ENCODE measurements at places on chromosomes 1 and 21. TPM values are rescaled to one million over a fixed set of nuclear protein-coding genes. Genes with fewer than 3 reads are reported as not detected.

Gene HRNR
- not detected for total RNA-seq

- no peak for DNase-seq
These were observed 235.4 kb upstream of the LYPLAL1 start for GRCh38 chr1:218938259-218938658.

- no peak for DNase-seq
These were observed 16.0 kb downstream of the TRIM11 start for GRCh38 chr1:228390649-228391048.

GRCh38 chr1:68370101-68370915 is 79.4 kb downstream of the RPE65 start:
- DNase-seq = no peak

GRCh38 chr1:189787201-189787600 is 690.5 kb downstream of the BRINP3 start:
- DNase-seq = no peak

Gene NMNAT1
- 4.4 TPM for total RNA-seq

Gene HFM1
- total RNA-seq = not detected

- DNase-seq = no peak
These were observed 4.3 kb downstream of the IGSF9 start for GRCh38 chr1:159941141-159941540.

Gene PADI1
- total RNA-seq = 1.7 TPM

DNA sequence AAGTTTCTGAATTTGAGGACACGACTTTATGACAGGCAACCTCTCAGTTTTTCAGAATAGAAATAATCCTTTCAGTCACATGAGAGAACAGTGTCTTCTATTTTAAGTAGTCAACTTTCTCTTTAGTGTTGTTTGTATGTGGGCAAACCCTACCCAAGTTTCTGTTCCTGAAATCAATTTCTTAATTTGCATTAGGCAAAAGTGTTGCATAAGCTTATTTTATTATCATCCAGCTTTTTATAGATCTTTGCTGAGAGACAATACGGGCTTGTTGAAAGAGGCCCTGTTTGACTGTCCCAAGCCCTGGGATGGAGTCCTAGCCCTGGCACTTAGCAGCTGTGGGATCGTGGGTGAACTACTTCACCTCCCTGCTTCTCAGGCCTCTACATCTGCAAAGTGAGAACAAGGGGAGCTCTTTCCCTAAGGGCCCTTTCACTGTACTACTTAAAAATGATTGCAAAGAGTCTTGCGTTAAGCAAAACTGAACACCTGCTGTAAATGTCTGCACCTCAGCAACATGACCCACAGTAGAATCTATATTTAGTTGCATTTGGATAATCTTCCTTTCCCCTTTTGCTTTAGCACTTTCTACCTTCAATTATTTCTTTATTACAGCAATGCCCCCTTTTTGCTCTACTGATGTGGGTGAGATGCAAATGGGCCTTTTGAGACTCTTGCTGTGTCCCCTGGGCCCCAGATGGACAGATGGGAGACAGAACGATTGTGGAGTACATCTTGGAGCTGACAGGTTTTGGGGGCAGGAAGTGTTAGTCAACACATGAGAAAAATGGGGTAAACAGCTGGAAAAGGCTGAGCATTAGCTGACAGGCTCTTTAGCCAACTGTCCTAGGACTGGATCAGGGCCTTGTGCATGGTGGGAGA is 41.0 kb upstream of the SCAF4 start:
- DNase-seq = no peak

- peak; percentile 93 for DNase-seq
These were observed 54.5 kb downstream of the PAPPA2 start for GRCh38 chr1:176517484-176517883.

DNA sequence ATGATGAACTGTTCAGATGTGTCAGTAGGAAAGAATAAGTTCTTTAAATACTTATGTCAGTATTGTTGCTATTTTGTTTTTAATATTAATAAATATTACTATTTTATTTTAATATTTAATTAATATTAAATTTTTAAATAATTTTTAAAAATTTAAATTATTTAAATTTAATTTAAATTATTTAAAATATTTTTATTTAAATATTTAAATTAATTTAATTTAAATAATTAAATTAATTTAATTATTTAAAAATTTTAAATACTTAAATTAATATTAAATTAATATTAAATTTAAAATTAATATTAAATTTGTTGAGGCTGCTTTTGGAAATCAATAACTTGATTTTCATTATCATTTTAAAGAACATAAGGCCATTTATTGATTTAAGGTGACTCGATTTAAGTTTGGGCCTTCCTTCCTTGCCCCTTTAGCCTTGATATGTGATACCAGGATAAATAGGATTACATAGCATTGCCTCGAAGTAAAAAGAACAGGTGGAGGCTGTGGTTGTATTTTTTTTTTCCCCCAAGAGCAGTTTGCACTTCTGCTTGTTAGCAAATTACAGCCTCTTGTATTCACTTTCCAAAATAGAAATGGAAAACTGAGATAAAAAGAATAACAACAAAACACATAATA is 915.2 kb downstream of the TTLL7 start:
- DNase-seq = no peak

- no peak for DNase-seq
These were observed 510.3 kb upstream of the TMPRSS15 start for GRCh38 chr21:18913914-18914313.

Gene ADCY10
- total RNA-seq = not detected

Gene OR2AK2
- total RNA-seq = not detected

GRCh38 chr1:34268311-34268954 is 91.7 kb downstream of the C1orf94 start:
- DNase-seq = peak; percentile 95

- no peak for DNase-seq
These were observed 93.0 kb upstream of the SLC44A3 start for GRCh38 chr1:94726981-94727685.

Gene KIRREL1
- 179 TPM for total RNA-seq

Gene WLS
- 32.3 TPM for total RNA-seq

DNA sequence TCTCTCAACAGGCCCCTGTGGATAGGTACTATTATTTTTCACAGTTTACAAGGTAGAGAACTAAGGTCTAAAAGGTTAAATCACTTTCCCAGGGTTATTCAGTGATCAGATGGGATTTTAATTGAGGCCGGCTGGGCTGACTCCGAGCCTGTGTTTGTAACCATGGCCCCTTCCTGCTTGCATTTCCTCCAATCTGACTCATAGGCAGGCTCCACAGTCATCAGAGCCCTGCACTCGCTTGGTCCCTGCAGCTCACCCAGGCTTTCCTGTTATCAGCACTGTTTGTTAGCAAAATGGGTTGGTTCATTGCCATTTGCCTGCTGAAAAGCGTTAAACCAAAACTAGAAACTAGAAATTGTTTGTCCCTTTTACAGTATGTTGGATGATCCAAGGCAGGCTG is 41.4 kb upstream of the LMX1A start:
- DNase-seq = peak; percentile 48

DNA sequence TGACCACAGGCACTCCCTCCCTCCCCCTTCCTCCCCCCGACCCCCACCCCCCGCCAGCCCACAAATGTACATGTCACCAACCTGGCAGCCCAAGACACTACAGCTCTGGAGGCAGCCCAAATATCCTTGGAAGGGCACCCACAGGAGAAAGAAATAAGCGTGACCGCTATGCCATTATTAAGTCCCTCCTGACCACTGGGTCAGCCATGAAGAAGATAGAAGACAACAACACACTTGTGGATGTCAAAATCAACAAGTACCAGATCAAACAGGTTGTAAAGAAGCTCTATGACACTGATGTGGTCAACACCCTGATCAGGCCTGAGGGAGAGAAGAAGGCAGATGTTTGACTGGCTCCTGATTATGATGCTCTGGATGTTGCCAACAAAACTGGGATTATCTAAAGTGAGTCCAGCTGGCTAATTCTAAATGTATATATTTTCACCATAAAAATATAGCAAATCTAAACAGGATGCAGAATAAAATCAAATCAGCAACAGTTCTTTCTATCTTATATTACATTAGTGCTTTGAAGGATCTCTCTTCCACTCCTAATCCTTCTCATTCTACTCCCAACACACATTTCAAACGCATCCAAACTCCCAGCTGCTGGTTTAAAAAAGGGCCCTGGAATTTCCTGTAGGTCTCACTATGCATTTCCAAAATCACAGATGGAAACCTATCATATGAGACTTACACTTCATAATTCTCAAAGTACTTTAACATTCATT is 77.4 kb upstream of the SLFNL1 start:
- no peak for DNase-seq

DNA sequence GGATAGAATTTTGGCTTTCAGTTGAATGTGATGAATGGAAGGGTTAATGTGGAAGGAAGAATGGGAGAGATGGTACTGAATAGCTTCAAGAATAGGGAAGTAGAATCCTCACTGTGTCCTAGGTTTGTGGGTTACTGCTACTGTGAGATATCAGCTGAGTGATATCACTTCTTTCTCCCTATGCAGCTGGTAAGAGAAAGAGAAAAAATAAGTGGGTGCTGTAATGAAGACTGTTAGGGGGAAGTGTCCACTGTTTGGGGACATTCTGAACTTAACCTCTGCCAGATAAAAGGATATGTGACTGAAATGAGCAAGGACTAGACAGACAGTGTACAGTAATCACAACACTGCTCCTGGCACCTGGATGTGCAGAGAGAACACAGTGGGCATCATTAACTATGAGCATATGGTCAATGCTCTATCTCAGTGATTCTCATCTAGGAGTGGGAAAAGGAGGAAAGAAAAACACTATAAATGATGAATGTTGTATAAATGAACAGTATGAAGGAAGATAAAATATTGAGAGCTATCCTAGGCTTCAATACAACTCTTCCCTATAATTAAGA is 25.6 kb upstream of the MOB3C start:
- DNase-seq = no peak

DNA sequence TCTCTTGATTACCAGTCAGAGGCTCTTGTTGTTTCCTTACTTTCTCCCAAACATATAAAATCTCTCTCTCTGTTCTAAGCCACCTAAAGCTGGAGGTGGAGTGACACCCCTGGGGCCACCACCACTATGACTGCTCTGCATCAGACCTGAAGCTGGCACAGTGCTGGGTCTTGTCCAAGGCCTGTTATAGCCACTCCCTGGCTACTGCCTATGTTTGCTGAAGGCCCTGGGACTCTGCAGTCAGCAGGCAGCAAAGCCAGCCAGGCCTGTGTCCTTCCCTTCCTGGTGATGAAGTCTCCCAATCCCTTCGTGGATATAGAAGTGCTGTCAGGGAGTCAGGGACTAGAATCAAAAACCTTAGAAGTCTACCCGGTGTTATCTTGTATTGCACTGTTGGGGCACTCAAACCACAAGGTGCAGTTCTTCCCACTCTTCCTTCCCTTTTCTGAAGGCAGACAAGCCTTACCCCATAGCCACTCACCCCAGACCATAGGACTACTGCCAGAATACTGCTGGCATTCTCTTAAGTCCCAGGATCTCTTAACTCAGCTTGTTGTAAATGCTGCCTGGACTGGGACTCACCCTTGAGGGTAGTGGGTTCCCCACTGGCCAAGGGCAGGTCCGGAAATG is 103.1 kb downstream of the RPS6KC1 start:
- DNase-seq = no peak

DNA sequence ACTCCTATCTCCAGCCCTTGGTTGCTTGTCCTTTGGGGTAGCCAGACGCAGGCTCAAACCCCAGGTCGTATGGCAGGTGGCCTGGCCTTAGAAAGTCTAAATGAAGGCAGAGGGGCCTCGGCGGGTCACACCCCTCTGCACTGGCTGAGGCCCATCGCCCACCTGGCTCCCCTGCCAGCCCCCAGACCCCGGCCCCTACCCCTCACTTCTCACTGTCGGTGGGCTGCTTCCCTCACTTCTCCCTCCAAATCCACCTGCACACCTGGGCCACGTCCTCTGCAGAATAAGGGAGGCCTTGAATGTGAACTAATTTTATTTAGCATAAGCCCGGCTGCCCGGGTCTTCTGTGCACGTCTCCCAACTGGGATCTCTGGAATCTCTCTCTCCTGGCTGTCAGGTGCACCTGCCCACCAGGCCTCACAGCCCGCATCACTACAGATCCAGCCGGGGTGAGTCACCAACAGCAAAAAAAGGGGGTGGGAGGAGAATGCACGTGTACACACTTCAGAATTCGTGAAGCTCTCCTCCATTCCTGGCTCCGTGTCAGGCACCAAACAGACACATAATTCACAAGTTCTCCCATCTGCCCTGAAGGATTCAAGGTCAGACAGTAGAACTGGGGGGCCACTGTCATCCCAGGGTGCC is 107.5 kb upstream of the SIM2 start:
- DNase-seq = no peak

Gene BSDC1
- 53.1 TPM for total RNA-seq

Gene AKR7A3
- total RNA-seq = 0.12 TPM

Gene RUNX3
- not detected for total RNA-seq

DNA sequence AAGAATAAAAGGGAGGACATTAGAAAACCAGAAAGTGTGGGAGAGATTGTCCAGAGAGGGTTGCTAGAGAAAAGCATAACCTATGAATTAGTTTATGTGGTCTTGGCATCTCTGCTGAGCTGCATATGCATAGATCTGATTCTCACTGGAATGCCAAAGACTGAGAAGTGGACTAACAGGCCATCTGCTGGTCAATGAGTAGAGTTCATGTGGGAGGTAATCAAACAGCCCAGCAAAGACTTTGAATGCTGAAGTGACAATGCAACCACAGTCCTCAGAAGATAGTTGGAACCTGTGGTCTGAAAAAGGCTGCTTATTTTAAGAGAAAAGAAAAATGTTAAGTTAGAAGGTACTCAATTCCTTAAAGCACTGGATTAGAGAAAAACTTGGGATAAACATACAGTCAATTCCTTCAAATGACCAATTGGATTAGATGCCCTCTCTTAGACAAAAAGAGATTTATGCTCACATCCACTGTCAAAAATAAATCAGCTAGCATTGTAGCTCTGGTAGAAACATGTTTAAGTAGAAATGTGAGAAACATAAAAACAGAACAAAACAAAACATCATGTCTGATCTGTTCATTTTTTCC is 382.8 kb downstream of the AMY1C start:
- DNase-seq = peak; percentile 35

DNA sequence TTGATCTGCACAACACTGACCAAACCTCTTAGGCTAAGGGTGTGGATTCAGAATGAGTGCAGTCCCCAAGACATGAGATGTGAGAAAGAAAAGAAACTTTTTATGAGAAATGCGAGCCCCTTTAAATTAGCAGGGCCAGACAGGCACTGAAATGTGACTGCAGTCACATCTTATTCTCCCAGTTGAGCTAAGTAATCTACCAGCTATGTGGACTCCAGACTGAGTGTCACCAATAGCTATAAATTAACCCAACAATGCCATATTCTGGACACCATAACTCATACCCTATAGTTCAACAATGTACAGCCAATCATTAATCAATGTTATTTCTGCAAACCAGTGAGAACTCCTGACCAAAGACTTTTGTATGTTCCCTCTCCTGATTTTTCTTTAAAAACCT is 153.2 kb downstream of the COQ8A start:
- DNase-seq = no peak

Gene SYPL2
- total RNA-seq = 0.24 TPM

DNA sequence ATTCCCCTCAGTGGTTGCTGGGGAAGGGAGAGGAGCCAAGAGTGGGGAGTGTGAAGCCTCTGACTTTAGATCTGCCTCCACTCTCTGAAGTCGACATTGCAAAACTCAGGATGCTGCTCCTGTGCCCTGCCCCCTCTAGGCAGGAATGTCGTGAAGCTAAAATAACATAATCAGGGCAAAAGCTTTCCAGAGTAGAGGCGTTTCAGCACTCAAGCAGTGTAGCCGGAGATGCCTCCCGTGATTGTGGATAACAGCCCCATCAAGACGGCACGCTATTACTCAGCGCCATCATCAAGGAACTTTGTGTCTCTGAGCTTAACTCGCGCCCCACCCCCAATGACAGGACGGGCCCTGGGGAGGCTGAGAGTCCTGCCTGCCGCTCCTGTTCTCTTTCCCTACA is 60.0 kb downstream of the FBXO2 start:
- DNase-seq = no peak

Gene AMY2A
- not detected for total RNA-seq

GRCh38 chr1:161359291-161359690 is 8.4 kb downstream of the CFAP126 start:
- DNase-seq = no peak

Measured in A172 (cell line).